ENCODE measurements at places on chromosomes 12 and 14.

GRCh38 chr12:12592930-12593329 is 18.7 kb upstream of the CREBL2 start:
- DNase-seq = peak; percentile 63

- DNase-seq = peak; percentile 54
Observed at GRCh38 chr12:14834509-14834908, 8.8 kb downstream of the ART4 start.

- DNase-seq = no peak
Observed at GRCh38 chr14:88599326-88599725, 36.5 kb downstream of the ZC3H14 start.

DNA sequence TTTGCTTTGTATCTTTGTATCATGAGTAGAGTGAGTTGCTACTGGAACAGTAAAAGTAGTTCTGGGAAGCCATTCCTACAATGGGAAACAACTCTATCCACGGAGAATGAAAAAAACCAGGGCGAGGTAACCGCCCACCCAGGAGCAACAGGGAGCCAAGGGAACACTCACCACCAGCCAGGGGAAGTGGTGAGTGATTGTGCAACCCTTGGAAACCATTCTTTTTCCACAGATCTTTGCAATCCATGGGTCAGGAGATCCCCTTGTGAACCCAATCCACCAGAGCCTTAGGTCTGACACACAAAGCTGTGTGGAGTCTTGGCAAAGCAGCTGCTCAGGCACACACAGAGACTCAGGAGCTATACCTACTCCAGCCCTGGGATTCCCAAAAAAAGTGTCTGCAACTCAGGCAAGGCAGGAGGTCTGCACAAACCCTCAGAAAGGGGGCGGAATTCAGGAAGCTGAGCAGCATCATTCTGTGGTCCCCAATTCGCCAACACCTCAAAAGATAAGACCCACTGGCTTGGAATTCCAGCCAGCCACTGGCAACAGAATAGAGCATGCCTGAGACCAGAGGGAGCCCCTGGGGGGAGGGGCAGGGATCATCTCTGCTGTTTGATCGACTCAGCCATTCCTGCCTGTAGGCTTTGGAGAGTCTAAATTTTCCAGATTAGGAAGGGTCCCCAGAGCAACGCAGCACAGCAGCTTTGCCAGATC is 52.1 kb upstream of the PPFIA2 start:
- DNase-seq = no peak

- peak; percentile 35 for DNase-seq
Observed at GRCh38 chr12:62282057-62282774, 22.0 kb downstream of the USP15 start.

Data from fibroblast of skin of abdomen (primary cell).